B cell (primary cell): ENCODE measurements at places on chromosomes 5 and 9.

DNA sequence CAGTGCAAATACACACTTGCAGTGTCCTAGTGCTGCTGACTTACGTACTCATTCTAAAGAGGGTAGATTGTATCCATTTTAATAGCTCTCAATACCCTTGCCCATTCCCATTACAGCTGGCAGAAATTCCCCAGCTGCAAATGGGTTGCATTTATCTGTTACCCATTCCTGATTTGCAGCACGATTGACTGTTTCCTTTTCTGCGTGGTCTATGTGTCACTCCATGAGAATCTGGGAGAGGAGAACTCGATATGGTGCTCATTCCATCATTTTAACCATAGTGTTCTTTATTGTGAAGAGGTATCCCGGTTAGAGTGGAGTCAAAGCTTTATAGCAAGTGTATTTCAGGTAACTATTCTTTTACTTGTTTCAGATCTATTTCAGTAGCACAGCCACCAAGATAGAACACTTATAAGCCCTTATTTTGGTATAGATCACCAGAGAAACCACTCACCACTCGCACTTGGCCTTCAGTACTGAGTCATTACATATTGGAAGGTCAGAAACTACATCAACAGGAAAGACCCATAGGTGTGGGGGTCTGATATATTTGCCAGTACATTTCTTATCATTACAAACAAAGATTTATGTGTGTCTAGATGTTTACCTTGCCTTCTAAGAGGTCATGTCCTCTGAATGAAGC, 139.5 kb downstream of the MUSK start:
- no peak for DNase-seq

- DNase-seq, result no peak
These were observed 61.5 kb downstream of the UBE2QL1 start for GRCh38 chr5:6510132-6510531.

DNA sequence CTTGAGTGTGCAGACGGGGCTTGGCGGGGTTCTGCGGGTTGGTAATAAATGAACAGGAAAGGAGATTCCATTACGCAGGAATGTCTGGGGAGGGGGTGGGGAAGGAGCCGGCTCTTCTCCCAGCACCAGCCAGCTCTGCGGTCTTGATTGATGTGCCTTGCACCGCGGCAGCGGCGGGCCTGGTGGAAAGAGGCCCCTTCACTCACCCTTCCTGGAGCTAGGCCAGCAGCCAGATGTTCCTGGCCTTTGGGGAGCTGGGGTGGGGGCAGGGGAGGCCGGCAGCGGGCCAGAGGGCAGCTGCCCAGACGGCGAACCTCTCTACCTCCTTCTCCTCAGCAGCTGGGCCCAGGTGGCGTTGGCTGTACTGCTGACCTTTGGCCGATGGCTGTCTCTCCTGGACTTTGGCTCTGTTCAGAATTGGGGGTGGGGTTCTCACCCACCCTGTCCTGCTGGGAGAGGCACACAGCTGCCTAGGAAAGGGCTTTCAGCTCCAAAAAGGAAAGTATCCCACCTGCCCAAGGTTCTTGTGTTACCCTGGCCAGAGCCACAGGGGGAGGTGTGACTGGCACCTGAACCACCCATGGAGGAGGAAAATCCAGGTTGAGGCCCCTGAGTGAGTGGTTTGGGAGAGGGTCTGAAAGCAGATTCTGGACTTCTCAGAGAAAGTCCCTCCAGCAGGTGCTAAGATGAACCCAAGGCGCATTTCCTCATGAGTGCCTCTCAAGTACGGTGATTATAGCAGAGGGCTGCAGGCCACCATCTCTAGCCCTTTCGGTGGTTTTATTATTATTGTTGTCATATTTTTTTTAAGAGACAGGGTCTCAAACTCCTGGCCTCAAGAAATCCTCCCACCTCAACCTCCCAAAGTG, 58.0 kb upstream of the SYNPO start:
- DNase-seq, result no peak

DNA sequence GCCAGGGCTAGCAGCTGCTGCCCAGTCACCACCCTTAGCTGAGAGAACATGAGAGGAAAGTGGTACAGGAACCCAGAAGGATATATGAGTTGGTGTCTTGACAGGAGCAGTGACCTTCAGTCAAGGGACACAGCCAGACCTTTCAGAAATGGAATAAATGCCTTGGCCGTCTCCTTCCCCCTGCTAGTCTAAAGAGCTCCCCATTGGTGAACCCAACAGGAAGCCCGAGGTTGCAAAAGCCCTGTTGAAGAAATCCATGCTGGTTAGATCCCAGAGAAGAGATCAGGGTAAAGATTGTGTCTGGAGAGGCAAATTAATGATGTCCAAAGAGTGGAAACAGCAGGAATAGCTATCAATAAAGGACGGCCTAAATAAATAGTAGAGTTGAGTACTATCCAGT, 244.5 kb downstream of the NR3C1 start:
- no peak for DNase-seq

DNA sequence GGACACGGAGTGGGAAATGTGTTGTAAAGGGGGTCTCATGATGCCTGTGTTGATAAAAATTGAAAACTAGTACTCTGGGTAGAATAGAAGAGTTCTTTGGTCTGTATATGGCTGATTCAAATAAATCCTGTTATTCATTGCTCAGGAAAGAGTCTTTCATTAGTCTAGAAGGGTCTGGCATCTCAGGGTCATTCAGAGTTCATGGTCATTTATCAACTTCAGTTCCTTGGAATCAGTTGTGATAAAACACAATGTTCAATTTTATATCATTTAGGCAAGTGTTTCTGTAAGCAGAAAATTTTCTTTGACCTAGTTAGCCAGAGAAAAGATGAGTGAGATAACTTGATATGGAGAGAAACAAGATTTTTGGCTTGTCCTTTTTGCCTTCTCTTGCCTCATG, 36.3 kb downstream of the SPATA31D1 start:
- no peak for DNase-seq

DNA sequence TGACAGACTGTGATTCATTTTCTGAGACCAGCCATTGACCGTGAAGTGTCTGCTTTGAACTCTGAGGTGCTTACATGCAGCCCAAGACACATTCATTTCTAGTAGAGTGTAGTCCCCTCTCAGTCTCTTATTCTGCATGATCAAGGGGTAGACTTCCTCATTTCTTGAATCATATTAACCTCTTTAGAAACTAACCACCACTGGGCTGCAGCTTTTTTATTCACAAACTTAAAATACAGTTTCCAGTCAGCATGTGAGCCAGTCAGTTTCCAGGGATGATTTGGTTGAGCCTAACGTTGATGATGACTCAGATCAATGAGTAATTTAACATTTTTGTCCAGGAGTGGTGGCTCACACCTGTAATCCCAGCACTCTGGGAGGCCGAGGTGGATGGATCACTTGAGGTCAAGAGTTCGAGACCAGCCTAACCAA, 59.2 kb downstream of the OTULIN start:
- no peak for DNase-seq

DNA sequence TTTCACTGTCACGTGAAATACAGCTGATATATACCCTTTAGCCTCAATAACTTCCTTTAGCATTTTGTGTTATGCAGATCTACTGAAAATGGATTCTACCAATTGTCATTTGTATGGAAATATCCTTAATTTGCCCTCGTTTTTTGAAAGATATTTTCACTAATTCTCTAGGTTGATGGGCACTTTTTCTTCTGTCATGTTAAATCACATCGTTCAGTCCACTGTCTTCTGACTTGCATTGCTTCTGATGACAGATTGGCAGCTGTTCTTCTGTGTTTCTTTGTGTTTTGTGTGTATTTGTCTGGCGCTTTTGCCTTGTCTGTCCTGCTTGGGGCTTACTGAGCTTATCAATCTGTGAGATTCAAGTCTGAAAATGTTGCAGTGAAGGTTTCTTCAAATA, 9.7 kb upstream of the CLPTM1L start:
- DNase-seq, result no peak

DNA sequence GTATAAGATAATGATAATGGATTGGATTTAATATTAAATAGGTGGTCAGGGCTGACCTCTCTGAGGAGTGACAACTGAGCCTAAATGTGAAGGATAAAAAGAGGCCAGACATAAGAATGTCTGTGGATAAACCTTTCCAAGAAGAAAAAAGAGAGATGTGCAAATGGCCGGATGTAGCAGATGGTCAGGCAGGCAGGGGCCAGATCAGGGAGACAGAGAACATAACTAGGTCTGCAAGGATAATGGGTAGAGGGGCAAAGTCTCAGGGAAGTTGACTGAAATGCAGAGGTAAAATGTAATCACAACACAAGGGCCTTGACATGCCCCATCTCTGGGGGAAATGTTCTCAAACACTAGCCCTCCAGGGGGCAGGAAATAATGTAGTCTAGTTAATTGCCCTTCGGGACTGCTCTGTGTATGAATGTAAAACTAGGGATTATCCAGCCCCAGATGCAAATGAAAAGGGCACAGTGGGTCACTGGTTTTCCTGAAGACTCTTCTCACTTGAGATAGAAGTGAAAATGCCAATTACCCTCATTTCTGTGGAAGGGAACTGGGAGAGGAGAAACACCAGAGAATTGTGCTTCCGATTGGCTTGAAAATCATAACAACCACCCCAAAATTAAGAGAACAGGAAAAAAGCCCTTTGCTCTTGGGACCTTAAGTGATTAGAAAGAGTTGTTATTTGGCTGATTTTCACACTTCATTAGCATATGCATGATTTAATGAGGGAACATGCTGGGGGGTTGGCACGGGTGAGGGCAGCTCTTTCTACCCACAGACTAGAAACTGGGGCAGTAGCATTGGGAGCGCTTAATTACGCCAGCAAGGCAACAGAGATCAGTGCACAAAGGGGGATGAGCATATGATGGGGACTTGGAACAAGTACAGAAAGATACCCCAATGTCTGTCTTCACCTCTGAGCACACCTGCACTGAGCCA, 88.6 kb downstream of the PPP2R2B start:
- no peak for DNase-seq

DNA sequence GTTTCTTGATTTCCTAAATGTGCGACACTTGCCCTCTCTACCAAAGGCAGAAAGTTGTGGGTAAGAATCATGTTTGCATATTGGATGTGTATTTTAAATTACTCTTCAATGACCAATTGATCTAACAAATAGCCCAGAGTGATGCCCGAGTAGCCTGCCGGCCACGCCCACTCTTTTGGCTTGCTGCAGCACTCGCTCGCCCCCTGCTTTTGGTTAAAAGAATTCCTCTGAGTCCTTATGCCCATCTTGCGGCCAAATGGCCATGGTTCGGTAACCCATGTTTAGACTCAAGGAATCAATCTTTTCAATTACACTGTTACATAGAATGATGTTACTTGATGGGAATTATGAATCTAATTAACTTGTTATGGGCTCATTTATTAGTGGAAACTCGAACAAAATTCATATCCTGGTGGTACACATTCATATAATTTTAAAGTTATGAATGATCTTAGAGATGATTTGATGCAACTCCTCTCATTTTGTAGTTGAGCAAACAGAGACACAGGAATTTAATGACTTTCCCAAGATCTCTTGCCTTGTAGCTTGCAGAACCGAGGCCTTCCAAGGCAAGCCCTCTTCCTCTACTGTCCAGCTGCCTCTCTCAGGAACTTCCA, 36.5 kb downstream of the PPIC start:
- peak; percentile 64 for DNase-seq

DNA sequence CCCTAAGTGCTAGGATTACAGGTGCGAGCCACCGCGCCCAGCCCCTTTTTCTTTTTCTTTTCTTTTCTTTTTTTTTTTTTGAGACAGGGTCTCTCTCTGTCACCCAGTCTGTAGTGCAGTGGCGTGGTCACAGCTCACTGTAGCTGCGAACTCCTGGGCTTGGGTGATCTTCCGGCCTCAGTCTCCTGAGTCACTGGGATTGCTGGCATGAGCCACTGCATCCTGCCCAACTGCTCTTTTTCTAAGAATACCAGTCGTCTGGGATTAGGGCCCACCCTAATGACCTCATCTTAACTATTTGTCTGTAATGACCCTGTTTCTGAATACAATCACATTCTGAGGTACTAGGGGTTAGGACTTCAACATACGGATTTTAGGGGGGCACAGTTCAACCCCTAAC, 34.1 kb upstream of the NANS start:
- DNase-seq, result no peak

GRCh38 chr9:108217431-108218349, 638.1 kb downstream of the ACTL7B start:
- DNase-seq, result no peak

DNA sequence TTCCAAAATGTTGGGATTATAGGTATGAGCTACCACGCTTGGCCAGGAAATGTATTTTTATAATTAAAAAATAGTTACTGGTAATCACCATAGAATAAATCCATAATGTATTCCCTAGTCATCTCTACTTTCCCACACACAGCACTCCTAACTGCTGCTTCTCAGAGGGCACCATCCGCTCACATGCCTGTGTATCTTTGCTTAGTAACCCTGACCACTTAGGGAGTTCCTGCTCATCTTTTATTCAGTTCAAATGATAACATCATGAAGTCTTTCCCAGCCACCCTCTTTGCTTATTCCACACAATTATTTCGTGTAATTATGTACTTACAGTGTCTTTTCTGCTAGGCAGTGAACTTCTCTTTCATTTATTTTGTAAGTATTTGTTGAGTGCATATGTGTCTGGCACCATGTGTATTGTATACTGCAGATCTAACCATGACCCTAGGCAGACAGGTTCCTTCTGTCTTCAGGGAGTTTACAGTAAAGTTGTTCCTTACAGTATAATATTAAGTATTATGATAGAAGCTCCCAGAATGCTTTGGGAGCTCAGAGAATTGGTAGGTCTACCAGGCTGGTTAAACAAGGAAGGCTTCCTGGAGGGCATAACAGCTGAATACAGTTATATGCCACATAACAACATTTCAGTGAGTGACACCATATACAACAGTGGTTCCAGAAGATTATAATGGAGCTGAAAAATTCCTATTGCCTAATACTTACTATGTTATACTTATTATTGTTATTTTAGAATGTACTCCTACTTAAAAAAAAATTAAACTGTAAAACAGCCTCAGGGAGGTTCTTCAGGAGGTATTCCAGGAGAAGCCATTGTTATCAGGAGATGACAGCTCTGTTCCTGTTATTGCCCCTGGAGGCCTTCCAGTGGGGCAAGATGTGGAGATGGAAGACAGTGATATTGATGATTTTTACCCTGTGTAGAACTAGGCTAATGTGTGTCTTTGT, 39.2 kb downstream of the DCAF10 start:
- no peak for DNase-seq

GRCh38 chr5:172821340-172821985, 12.6 kb upstream of the ERGIC1 start:
- no peak for DNase-seq

GRCh38 chr9:138044485-138045383, 167.2 kb downstream of the CACNA1B start:
- DNase-seq, result no peak

GRCh38 chr9:79542735-79543620, 28.8 kb upstream of the TLE4 start:
- no peak for DNase-seq
